Suprapubic skin (tissue), 4 donors: ENCODE measurements at places on chromosomes 5 and 9. TPM values are rescaled to one million over a fixed set of nuclear protein-coding genes. Genes with fewer than 3 reads are reported as not detected.

DNA sequence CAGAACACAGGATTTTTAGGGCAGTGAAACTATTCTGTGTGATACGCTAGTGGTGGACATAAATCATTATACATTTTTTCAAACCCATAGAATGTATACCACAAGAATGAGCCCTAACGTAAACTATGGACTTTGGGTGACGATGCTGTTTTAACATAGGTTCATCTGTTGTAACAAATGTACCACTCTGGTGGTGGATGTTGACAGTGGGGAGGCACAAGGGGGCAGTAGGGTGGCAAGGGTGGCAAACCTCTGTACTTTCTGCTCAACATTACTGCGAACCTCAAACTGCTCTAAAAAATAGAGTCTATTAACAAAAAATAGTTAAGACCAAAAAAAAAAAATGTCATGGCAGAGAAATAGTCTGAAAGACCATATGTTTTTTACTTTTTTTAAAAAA is 9.1 kb upstream of the MVB12B start:
- no peak for DNase-seq
- no peaks in the 10 kb centered on the region for H3K36me3 ChIP-seq
- H3K27ac ChIP-seq = no peak overlapping the region
- H3K4me3 ChIP-seq = no peak overlapping the region

Gene IL5
- total RNA-seq = not detected

DNA sequence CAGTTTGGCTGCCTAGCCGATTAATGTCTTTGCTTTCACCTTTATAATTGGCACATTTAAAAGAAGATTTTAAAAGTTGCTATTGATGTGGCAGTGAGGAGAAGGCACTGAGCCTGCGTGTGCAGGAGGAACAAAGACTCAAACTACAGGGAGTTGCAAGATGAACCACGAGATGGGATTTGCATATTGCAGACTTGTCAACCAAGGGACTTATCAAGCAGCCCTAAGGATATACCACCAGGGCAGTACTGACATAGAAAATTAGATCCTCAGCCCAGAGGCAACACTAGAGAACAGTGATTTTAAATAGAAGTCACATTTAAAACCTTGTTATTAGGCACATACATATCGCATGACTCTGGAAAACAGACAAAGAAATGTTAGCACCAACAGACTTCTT is 342.6 kb downstream of the GLIS3 start:
- no peaks in the 10 kb centered on the region for H3K36me3 ChIP-seq
- H3K4me1 ChIP-seq = no peaks in the 10 kb centered on the region
- no peak overlapping the region for H3K27ac ChIP-seq
- no peak overlapping the region for H3K4me3 ChIP-seq

GRCh38 chr5:99453196-99453595 is 524.4 kb upstream of the CHD1 start:
- H3K4me1 ChIP-seq = no peaks in the 10 kb centered on the region
- H3K27ac ChIP-seq = no peak overlapping the region
- no peak for DNase-seq
- no peak overlapping the region for H3K4me3 ChIP-seq

- H3K4me3 ChIP-seq = no peak overlapping the region
- DNase-seq = no peak
- no peaks in the 10 kb centered on the region for H3K4me1 ChIP-seq
- no peaks in the 10 kb centered on the region for H3K27me3 ChIP-seq
These were observed 119.7 kb downstream of the ACTBL2 start for GRCh38 chr5:57362951-57363350.

Gene PLPPR1
- 0.26 TPM for total RNA-seq

DNA sequence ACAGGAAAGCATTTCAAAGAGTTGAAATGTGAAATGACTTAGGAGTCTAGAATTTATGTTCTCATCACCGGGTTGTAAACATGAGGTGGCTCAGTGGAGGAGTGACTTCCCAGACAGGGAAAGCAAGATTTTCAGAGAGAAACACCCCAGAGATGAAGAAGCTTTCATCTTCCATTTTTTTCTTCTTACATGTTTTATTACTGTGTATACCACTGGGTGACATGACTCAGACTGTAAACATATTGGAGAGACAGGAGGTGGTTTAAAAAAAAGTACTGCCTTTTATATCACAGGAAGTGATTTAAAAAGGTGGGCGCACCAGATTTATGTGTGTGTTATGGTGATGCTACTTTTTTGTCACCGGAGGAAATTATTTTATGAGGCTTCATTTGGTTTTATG is 209.1 kb upstream of the TUT7 start:
- no peak overlapping the region for H3K4me3 ChIP-seq
- H3K27ac ChIP-seq = no peak overlapping the region
- peaks cover 4% of the 10 kb centered on the region for H3K4me1 ChIP-seq
- no peaks in the 10 kb centered on the region for H3K36me3 ChIP-seq
- H3K27me3 ChIP-seq = no peaks in the 10 kb centered on the region

GRCh38 chr5:69217151-69217511 is 17.6 kb upstream of the CDK7 start:
- H3K4me1 ChIP-seq = peaks cover 13% of the 10 kb centered on the region
- DNase-seq = no peak
- H3K36me3 ChIP-seq = no peaks in the 10 kb centered on the region
- no peak overlapping the region for H3K27ac ChIP-seq
- peak overlapping the region; percentile 90 for H3K4me3 ChIP-seq

DNA sequence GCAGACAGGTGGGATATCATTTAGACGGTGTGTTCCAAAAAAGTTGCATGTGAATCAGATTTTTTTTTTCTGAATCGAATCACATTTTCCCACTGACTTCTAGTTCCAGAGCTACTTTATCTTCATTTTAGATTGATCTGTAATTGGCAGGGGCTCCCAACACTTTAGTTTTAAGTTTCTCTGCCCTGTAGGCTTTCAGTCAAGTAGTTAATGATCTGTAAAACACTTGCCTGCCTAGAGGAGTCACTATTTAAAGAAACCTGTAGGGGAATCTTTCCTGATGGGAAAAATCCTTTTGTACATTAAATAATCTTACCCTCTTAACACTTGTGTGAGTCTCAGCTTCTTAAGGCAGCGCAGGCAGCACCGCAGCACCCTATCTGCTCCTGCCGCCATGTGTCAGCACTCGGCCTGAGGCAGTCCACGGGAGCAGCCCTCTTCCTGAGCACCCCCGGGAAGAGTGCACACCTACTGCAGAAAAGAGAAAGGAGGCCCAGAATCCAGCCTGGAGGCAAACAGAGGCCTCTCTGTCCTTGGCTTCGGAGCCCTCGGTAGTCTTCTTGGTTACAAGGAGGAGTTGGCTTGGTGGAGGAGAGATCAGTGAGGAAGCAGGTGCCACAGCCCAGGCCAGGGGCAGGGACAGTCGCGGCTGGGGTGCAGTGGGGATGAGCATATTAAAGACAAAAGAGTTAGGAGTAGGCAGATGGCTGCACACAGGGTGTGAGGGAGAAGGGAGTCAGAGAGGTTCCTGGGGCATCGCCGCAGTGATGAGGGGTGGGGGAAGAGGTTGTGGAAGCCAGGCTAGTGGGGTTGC is 209.3 kb downstream of the GAPVD1 start:
- H3K36me3 ChIP-seq = peaks cover 27% of the 10 kb centered on the region
- no peak overlapping the region for H3K4me3 ChIP-seq
- H3K4me1 ChIP-seq = peaks cover 10% of the 10 kb centered on the region
- no peak for DNase-seq
- H3K27me3 ChIP-seq = no peaks in the 10 kb centered on the region
- H3K27ac ChIP-seq = no peak overlapping the region

Gene TXNDC15
- total RNA-seq = 32.4 TPM

DNA sequence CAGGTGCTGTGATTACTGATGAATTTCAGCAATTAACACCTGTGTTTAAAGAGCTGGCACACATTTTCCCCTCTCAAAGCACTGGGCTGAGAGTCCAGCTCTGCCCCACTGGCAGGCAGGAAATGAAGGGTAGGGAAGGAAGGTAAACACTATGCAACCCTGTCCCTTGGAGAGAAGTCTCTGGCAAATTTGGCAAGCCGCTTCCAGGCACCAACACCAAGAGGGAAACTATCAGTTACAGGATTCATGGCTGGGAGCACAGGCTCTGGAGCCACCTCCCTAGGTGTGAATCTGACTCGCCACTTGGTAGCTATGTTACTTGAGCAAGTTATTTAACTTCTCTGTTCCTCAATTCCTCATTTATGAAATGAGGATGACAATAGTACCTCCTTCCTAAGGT is 3.3 kb downstream of the ANKS6 start:
- no peaks in the 10 kb centered on the region for H3K36me3 ChIP-seq
- no peak overlapping the region for H3K4me3 ChIP-seq
- no peak overlapping the region for H3K27ac ChIP-seq
- H3K4me1 ChIP-seq = peaks cover 37% of the 10 kb centered on the region
- DNase-seq = no peak

- H3K36me3 ChIP-seq = peaks cover 19% of the 10 kb centered on the region
- H3K4me3 ChIP-seq = no peak overlapping the region
- H3K4me1 ChIP-seq = peaks cover 36% of the 10 kb centered on the region
- DNase-seq = no peak
- no peaks in the 10 kb centered on the region for H3K27me3 ChIP-seq
- no peak overlapping the region for H3K27ac ChIP-seq
These were observed 23.9 kb downstream of the TPPP start for GRCh38 chr5:669111-669841.

Gene SLC25A2
- 1.1 TPM for total RNA-seq

Gene IL33
- total RNA-seq = 23.1 TPM

Gene DOCK2
- 3.9 TPM for total RNA-seq

GRCh38 chr5:139710319-139711066 is 62.3 kb downstream of the CXXC5 start:
- H3K36me3 ChIP-seq = no peaks in the 10 kb centered on the region
- H3K27me3 ChIP-seq = peaks cover 16% of the 10 kb centered on the region
- H3K4me1 ChIP-seq = peaks cover 42% of the 10 kb centered on the region
- peak overlapping the region; percentile 64 for H3K4me3 ChIP-seq
- DNase-seq = no peak

DNA sequence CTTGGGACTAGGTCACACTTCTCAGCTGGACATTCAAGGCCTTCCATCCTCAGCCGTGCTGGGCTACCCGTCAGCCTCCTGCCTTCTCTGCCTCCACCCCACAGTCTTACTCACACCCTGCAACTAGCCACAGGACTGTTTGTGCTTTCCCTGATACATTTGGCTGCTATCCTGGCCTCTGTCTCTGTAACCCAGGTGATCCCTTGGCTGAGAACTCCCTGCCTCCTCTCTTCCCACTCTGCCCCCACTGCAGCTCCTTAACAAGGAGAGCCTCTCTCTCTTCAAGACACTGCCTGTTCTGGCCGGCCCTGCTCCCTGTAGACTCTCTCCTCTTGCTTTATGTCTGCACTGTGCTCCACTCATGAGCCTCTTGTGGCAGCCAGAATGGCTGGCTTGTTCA is 120.6 kb downstream of the MSX2 start:
- H3K36me3 ChIP-seq = no peaks in the 10 kb centered on the region
- no peak for DNase-seq
- H3K27me3 ChIP-seq = peaks cover 6% of the 10 kb centered on the region
- no peaks in the 10 kb centered on the region for H3K4me1 ChIP-seq
- H3K4me3 ChIP-seq = no peak overlapping the region
- no peak overlapping the region for H3K27ac ChIP-seq

GRCh38 chr9:133742849-133743444 is 4.8 kb upstream of the SARDH start:
- no peak overlapping the region for H3K4me3 ChIP-seq
- no peak for DNase-seq
- H3K36me3 ChIP-seq = no peaks in the 10 kb centered on the region
- no peak overlapping the region for H3K27ac ChIP-seq

GRCh38 chr5:132298298-132299212 is 4.4 kb downstream of the SLC22A4 start:
- peaks cover 17% of the 10 kb centered on the region for H3K4me1 ChIP-seq
- H3K36me3 ChIP-seq = no peaks in the 10 kb centered on the region
- no peak overlapping the region for H3K4me3 ChIP-seq
- no peak for DNase-seq

Gene BRD3
- 21.1 TPM for total RNA-seq

DNA sequence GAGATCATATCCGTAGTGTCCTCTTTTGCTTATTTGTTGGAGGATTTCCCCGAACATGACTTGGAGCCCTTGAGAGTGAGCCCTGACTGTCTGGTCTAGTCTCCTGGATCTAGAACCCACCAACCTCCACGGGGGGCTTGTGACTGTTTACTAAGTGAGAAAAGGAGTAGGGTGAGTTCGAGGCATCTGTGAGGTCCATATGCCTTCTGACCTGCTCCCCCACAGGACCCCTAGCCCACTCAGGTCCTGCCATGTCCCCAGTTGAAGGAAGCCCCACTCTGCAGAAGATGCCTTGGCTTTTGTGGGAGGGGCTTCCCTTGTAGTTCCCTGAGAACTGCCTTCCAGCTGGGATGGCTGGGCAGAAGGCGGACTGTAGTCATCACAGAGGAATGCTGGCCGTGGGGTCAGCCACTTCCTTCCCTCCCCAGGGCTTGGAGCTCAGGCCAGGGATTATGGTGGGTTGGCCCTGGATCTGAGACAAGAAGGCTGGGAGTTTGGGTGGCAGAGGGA is 7.0 kb upstream of the IRF1 start:
- H3K36me3 ChIP-seq = no peaks in the 10 kb centered on the region
- peaks cover 42% of the 10 kb centered on the region for H3K4me1 ChIP-seq
- H3K27me3 ChIP-seq = no peaks in the 10 kb centered on the region

Gene FOXD4L5
- total RNA-seq = not detected

- no peaks in the 10 kb centered on the region for H3K4me1 ChIP-seq
- H3K36me3 ChIP-seq = no peaks in the 10 kb centered on the region
- no peaks in the 10 kb centered on the region for H3K27me3 ChIP-seq
- no peak overlapping the region for H3K4me3 ChIP-seq
These were observed 58.7 kb upstream of the TMED7 start for GRCh38 chr5:115684513-115685037.

DNA sequence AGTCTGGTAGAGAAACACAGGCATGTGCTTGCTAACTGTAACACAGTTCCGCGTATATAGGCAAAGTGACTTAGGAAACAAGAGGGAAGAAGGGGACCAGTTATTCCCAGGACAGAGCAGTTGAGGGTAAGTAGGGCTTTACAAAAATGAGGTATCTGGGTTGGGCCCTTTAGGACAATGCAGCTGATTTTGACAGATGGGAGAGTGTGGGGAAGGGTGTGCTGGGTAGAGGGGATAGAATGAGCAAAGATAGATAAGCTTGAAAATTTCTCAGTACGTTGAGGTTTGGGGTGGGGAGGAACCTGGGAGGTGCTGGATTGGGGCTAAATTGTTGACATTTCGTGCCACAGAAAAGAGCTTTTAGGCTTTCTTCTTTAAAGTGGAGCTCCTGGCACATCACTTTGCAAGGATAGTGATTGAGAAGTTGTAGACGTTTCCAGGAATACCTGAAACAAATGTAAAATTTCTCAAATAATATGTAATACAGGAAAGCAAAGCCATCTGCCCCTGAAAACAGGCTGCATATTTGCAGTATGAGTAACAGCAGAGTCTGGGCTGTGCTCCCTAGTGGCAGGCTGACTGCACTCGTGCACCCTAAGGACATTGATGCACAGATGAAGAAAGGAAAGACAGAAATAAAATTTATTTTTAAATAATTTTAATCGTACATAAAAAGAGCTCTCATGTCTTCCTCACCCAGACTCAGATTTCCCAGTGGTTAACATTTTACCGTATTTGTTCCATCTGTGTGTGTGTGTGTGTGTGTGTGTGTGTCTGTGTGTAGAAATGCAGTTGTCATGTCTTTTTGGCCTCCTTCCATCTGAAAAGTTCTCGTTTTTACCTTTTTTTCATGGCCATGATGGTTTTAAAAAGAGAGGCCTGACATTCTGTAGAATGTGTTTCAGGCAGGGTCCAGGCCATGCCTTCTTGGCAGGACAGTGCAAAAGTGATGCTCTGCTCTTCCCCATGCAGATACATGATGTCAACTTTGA is 144.9 kb upstream of the DMRT1 start:
- H3K36me3 ChIP-seq = no peaks in the 10 kb centered on the region
- no peak for DNase-seq
- H3K4me1 ChIP-seq = peaks cover 75% of the 10 kb centered on the region
- H3K4me3 ChIP-seq = no peak overlapping the region
- H3K27me3 ChIP-seq = no peaks in the 10 kb centered on the region

GRCh38 chr9:21796768-21797167 is 5.7 kb upstream of the MTAP start:
- H3K27me3 ChIP-seq = peaks cover 15% of the 10 kb centered on the region
- H3K4me3 ChIP-seq = no peak overlapping the region
- peaks cover 5% of the 10 kb centered on the region for H3K4me1 ChIP-seq
- no peak for DNase-seq
- H3K27ac ChIP-seq = no peak overlapping the region
